ENCODE measurements at places on chromosomes 5 and 9. TPM values are rescaled to one million over a fixed set of nuclear protein-coding genes. Genes with fewer than 3 reads are reported as not detected.

ANKHD1 gene
- 41.8 TPM for total RNA-seq

BTNL3 gene
- not detected for total RNA-seq

HAPLN1 gene
- not detected for total RNA-seq

SPINK4 gene
- total RNA-seq: not detected

SPINK9 gene
- total RNA-seq: not detected

NTNG2 gene
- 1.2 TPM for total RNA-seq

PDLIM4 gene
- 0.87 TPM for total RNA-seq

FAM151B gene
- 1.7 TPM for total RNA-seq

PCDHB3 gene
- total RNA-seq: 0.02 TPM

SPATA31E1 gene
- total RNA-seq: 0.01 TPM

TNC gene
- total RNA-seq: 0.85 TPM

ACO1 gene
- total RNA-seq: 27.7 TPM

SCAI gene
- total RNA-seq: 1.7 TPM

SH3PXD2B gene
- 16.2 TPM for total RNA-seq

TUSC1 gene
- total RNA-seq: 7.0 TPM

CTXN3 gene
- not detected for total RNA-seq

PRR16 gene
- 0.05 TPM for total RNA-seq

SLC34A1 gene
- not detected for total RNA-seq

SELENOP gene
- total RNA-seq: 0.37 TPM

GRIA1 gene
- total RNA-seq: not detected

KCNV2 gene
- total RNA-seq: not detected

LRRC26 gene
- 1.3 TPM for total RNA-seq

NSG2 gene
- total RNA-seq: not detected

DMRT3 gene
- not detected for total RNA-seq

SKIC3 gene
- total RNA-seq: 23.7 TPM

RALGDS gene
- 29.2 TPM for total RNA-seq

STPG3 gene
- total RNA-seq: not detected

TXNDC8 gene
- not detected for total RNA-seq

ATG12 gene
- total RNA-seq: 46.8 TPM

PCDHGC3 gene
- total RNA-seq: 5.4 TPM

RFK gene
- 29.0 TPM for total RNA-seq

PLK2 gene
- total RNA-seq: 34.3 TPM

GABRA1 gene
- not detected for total RNA-seq

MSX2 gene
- total RNA-seq: 4.9 TPM

PCDHGB2 gene
- total RNA-seq: 0.08 TPM

SH3GLB2 gene
- 46.6 TPM for total RNA-seq

CARTPT gene
- total RNA-seq: not detected

ZDHHC11 gene
- 15.8 TPM for total RNA-seq

GEMIN5 gene
- total RNA-seq: 20.2 TPM

PTGDS gene
- total RNA-seq: 1.4 TPM

SMIM33 gene
- total RNA-seq: not detected

CDHR2 gene
- 0.06 TPM for total RNA-seq

SLC46A2 gene
- total RNA-seq: not detected

COL15A1 gene
- total RNA-seq: 0.57 TPM

PLAC8L1 gene
- not detected for total RNA-seq

ZNF462 gene
- 3.6 TPM for total RNA-seq

TRPM3 gene
- not detected for total RNA-seq

CDC25C gene
- total RNA-seq: 8.8 TPM

SPATA31A3 gene
- total RNA-seq: not detected

SOHLH1 gene
- total RNA-seq: 0.05 TPM

TMEM252 gene
- total RNA-seq: not detected

OTULIN gene
- total RNA-seq: 19.9 TPM

All from A549 treated with AZD2906 at 1 μM for 4 hours (cell line).